NCI-H526 (cell line): ENCODE measurements at places on chromosomes 11 and 22.

DNA sequence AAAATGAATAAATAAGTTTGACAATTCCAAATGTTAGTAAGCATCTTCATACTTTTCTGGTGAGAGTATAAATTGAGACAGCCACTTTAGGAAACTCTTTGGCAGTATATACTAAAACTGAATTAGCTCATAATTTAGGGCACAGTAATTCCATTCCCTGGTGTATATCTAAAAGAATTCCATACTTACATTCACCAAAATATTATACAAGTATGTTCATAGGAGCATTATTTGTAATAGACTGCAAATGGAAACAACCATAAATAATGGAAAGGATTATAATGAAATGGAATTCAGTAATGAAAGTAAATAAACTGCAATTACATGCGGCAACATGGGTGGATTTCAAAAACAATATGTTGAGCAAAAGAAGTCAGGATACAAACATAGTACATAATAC is 315.8 kb upstream of the LRRC4C start:
- no peak for DNase-seq

- DNase-seq: no peak
Measured at GRCh38 chr11:88814076-88814475, 251.7 kb downstream of the GRM5 start.

GRCh38 chr11:45062974-45063635 is 83.3 kb upstream of the PRDM11 start:
- no peak for DNase-seq

DNA sequence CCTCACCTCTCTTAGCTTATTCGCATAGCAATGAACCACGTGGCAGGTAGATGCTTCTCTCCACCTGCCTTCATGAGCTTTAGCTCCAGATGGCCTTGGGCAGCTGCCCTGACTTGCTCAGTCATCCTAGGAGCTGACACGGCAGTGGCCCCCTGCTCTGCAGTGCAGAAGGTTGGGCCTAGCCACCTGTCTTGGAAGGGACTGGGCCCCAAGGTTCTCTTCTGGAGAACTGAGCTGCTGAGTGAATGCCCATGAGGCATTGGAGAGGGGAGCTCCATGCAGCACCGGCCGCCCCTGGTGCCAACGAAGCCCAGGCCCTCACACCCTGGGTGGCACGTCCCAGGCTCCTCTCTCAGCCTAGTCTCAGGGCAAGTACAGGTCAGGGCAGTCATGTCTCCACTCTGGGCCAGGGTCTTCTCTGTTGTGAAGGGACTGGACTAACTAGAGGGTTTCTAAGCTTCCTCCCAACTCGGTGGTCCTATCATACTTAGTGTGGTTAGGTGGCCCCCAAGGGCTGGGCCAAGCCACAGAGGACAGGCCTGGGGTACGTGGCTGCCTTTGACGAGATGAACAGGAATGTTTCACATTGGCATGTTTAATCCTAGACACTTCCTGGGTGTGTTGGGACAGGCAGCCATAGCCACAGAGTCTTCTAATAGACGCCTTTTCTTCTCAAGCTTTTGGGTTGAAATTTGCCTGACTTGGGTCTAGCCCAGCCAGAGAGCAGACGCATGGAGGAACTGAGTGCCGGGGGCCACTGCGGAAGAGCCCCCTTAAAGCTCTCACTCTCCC is 47.9 kb downstream of the ALX4 start:
- no peak for DNase-seq

- no peak for DNase-seq
Measured at GRCh38 chr11:104152941-104153505, 10.9 kb downstream of the PDGFD start.

- no peak for DNase-seq
Measured at GRCh38 chr11:74909812-74910211, 39.1 kb downstream of the XRRA1 start.

DNA sequence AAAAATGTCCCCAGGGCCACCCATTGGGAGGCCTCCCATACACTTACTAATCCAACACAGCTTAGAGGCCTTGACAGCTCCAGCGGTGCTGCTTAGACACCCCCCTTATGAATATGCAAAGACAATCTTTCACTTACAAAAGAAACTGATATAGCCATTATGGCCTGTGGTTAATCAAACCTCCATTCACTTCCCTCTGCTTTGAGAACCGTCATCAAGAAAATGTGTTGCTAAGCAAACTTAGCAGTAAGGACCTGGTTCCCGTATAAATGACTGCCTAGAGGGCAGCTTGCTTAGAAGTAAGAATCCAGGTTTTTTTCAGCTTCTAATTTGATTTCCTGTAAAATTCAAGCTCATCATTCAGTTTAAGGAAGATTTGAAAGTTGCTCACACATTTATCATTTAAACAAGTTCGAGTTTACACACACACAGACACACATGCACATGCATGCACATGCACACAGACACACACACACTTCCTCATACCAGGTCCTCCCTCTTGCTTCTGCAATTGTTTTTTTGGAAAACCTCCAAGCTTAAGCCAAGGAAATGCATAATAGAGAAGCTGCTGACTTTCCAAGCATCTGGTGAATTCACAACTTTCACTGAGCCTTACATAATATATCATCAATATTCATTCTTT is 137.7 kb upstream of the BLID start:
- DNase-seq: no peak

DNA sequence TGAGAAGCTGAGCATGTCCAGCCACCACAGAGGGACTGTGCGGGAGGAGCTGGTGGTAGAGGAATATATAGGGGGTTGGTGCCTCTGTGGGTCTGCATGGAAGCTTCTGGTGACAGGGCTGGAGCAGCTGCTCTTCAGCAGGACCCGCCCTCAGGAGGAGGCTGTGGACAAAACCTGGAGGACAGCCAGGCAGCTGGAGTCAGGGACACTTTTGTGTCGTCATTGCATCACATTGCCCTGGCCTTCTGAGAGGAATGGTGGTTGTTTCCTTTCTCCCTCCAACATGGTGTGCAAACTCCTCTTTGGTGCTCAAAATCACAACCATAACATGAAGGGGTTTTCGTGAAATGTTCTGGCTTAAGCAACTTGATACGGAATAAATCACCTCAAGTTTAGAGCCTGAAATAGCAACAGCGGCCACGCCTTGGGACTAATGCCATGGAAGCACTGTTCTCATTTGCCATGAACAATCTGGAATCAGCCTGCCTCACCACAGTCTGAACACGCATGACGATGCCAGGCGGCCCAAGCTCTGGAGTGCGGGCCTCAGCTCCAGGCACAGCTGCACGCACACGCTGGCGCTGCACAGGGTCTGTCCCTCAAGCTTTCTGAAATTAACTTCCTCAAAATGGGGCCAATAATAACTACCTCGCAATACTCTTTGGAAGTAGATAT is 17.1 kb upstream of the CSRP3 start:
- DNase-seq: no peak

DNA sequence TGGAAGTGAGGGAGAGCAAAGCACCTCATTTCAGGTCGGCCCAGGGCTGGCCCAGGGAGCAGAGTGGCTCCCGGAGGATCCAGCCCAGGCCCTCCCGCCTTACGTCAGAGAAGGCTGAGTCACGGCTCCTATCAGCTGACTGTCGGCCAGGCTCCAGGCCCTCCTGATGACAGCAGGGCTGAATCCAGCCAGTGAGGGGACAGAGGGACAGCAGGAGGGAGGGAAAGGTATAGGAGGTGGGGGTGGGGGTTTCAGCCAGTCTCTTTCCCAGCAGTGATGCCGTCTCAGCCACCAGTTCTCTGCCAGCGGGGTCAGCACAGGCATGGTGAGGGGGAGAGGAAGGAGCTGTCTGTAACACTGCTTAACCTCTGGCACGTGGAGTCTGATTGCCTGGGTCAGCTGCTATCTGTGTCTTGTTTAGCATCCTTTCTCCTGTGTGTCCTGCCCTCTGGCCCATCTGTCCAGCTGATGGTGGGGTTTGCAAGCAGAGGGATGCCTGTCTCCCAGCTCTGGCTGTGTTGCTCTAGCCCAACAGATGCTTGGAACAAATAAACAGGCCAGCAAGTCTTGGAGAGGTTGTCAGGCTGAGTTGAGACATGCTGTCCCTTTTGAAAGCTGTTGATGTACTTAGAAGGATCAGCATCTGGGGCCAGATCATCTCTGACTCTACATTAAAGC is 74.0 kb downstream of the ADAMTS15 start:
- no peak for DNase-seq

DNA sequence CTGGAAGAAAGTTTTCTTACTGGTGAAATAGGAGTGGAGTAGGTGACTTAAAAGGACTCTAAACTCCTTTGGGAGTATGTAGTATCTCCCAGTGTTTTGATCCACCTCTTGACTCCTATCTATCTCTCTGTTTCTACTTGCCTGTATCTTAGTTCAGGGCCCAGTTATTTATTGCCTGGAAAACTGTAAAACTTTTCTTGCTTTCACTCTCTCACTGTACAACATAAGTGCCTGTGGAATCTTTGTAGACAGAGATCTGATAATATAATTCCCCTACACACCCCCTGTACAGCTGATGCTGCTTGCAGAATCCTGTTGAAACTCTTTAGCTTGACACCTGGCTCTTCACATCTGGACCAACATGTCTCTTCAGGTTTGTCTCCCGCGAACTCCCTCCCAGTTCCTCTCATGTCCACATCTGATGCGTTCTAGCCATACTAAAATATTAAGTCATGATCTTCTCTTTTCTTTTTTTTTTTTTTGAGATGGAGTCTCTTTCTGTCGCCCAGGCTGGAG is 26.5 kb upstream of the SESN3 start:
- DNase-seq: no peak

- no peak for DNase-seq
Measured at GRCh38 chr11:73977856-73978519, 4.7 kb downstream of the UCP2 start.

- DNase-seq: no peak
Measured at GRCh38 chr11:82724026-82724425, 9.6 kb downstream of the FAM181B start.

GRCh38 chr11:105548359-105548758 is 61.5 kb upstream of the GRIA4 start:
- no peak for DNase-seq

- peak; percentile 31 for DNase-seq
Measured at GRCh38 chr22:40108396-40108795, 69.3 kb upstream of the TNRC6B start.

- no peak for DNase-seq
Measured at GRCh38 chr11:11946180-11946579, 62.2 kb downstream of the DKK3 start.

DNA sequence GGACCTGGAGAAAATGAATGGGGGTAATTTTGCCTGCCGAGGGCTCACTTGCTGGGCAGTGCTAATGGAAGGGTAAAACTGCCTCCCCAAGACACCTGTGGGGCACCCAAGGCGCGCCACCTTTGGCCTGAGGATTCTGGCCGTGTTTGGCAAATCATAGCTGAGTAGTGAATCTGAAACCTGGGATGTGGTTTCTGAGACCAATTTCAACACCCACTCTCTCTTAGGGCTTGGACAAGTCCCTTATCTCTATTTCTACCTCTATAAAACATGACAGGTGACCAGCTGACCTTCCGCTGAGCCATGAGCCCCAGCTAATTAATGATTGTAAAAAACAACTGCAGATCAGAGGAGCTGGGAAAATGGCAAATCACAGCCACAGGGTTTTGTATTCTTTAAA is 1.5 kb upstream of the PACSIN3 start:
- DNase-seq: no peak
